ENCODE measurements at places on chromosomes 11 and 22.

- no peak for DNase-seq
Measured at GRCh38 chr11:65611758-65612603, 2.0 kb downstream of the MAP3K11 start.

DNA sequence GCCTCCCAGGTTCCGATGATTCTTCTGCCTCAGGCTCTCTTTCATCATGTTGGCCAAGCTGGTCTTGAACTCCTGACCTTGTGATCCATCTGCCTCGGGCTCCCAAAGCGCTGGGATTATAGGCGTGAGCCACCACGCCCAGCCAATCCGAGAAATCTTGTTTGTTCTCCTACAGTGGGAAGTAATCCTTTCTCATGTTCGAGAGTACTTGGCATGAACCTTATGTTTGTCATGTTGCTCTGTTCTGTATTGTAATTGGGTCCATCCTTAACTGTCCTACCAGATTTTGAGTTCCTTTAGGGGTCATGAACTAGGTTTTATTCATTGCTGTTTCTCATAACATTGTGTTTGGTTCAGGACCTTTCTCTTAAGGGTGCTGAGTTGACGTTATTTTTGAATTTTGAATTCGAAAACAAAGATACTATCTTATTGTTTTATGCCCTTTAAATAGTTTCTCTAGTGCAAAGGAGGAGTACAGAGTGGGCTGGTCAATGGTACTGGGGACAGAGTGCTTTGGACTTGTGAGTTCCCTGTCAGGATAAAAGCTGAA, 113.4 kb upstream of the RRM1 start:
- DNase-seq = no peak

- DNase-seq = no peak
Measured at GRCh38 chr11:43021466-43021865, 290.3 kb upstream of the API5 start.

GRCh38 chr11:108562746-108563581, 30.6 kb downstream of the EXPH5 start:
- no peak for DNase-seq

- DNase-seq = peak; percentile 93
Measured at GRCh38 chr22:36467946-36468345, 13.5 kb downstream of the TXN2 start.

- DNase-seq = peak; percentile 19
Measured at GRCh38 chr11:92941676-92942571, 27.5 kb upstream of the MTNR1B start.

DNA sequence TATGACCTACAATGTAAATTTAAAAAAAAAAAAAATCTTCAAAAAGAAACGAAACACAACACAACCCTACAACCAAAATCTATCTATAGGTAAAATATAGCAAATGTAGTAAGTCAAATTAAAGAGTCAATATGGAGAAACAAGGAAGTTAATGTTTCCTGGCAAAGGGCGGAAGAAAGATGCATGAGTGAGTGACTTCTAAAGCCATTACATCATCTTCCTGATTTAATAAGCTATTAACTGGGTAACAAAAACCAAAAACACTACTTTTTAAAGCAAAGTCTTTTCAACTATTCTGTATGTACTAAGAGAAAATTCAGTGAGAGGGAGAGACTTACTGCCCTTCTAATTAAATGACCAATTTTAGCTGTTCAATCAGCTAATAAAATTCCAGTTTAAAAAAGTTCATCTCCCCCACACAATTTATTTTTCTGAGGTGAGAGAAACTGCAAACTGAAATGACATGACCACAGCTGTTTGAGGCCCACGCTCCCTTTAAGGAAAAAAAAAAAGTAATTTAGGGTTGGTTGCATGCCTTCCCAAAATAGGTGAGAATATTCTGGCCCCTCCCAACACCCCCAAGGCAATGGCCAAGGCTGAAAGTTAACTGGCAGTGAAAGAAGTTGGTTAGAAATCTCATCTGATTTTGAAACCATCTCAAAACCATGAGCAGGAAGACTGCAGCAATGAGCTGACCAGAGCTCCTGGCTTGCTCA, 5.9 kb downstream of the SF1 start:
- DNase-seq = no peak

All from muscle of back (tissue), 13 donors.